ENCODE measurements at places on chromosomes 12 and 14.

DNA sequence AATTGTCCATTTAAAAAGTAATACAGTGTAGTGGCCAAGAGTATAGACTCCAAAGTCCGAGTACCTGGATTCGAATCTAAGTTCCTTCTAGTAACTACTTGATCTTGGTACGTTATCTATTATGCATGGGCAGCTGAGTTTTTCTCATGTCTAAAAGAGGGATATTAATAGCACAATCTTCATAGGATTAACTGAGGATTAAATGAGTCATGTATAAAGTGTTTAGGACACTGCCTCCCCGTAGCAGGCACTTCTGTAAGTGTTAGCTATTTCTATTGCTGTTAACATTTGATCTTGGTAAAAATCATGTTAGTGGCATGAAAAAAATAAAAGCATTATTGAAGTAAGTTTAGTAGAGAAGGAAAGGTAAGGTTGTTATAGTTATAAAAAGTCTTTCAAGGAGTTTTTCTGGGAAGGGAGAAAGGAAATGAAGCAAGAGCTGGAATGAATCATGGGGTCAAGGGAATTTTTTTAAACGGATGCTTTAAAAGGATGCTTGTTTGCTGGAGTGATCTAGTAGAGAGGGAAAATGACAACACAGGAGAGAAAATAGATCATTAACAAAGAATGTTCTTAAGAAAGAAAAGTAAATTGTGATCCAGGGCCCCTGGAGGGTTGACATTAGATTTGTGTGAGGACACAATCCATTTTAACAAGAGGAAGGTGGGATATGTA, 502.2 kb upstream of the USP15 start:
- DNase-seq: no peak

GRCh38 chr12:84912198-84913128, at the start of gene SLC6A15:
Gene SLC6A15 (minus strand): TSS chr12:84912799. CDS start chr12:84892120, 20,679 bp downstream.
- no peak for DNase-seq

DNA sequence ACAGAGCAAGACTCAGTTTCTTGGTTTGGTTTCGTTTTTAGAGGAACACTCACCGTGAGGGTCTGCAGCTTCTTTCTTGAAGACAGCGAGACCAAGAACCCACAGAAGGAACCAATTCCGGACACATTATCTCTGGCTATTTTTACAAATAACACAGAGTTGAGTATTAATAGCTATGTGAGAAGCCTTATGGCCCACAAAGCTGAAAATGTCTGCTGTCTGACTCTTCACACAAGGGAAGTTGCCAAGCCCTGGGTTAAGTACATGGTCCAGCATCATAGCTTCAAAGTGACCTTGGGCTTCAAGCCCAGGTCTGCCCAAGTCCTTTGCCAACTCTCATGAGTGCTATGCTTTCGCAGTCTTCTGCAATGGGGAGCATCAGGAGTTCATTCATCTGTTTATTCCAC, 2.6 kb upstream of the LGMN start:
- no peak for DNase-seq

GRCh38 chr12:82522762-82523161, 163.9 kb upstream of the TMTC2 start:
- no peak for DNase-seq

- DNase-seq: no peak
Measured at GRCh38 chr14:89813617-89814031, 140.9 kb downstream of the EFCAB11 start.

DNA sequence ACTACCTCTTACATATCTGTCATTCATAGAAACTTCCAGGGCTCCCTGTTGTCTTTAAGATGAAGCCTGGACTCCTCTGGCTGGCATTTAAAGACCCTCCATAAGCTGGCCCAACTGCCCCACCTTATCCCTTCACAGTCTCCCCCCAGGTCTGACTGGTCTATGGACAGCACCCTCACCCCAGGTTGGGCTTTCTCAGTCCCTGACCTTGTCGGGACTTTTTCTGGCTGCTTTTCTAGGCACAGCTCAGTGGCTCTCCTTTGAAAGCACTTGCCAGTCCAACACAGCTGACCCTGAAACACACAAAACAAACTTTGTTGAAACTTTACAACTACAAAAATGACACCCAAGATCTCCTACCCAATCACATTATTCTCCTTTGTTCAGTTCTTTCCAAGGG, 13.9 kb upstream of the MYH7 start:
- no peak for DNase-seq

DNA sequence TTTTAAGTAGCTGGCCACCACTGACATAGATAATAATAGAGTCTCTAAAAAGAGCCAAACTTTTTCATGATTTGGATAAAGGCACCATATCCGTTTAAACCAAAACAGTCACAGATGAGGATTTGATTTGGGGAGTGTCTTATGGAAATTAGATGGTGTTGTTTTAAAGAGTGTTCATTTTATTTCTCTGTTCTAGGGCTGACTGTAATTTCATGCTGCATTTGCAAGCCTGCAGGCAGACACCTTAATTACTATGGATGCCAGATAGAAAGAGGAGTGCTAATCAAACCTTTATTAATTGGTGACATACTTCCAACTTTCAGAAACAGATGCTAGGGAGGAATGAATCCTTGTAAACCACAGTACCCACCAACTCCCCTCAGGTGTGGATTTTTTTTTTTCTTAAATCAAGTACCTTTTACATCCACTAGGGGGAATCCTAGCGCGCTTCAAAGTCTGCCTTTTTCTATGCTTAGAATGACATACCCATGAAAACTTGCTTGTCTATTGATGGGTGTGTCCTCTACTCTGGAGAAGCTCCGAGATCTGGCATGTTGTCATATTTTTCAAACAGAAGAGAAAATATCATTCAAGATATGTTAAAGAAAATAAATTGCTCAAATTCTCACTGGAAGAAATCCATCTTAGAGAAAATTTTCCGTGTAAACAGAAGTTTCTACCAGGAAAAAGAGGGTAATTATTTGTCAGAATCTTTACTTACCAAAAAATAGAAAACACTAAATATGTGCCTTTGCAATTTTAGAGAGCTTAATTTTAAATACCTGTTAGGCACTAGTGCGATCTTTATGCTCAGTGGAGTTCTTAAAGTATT, 14.2 kb upstream of the PLXNC1 start:
- DNase-seq: no peak

GRCh38 chr12:58306266-58307000, 365.1 kb downstream of the ATP23 start:
- no peak for DNase-seq

GRCh38 chr12:6532051-6532926, 2.0 kb upstream of the GAPDH start:
- DNase-seq: peak; percentile 64

DNA sequence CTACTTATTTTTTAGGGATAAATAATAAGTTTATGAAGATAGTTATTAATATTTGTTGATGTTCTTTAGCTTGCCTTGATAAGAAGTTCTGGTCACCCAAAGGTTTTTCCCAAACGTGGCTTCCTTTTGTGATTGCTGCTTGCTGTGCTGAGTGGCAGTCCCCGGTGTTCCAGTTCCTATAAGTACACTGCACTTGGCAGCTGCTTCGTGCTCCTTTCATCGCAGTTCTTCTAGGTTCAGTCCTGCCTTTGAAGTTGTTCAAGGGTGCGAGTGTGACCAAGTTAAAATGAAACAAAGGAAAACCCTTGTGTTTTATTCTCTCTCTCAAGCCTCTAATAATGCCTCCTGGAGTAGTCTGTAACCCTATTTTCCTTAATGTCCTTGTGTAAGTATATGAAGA, 128.5 kb upstream of the ATF1 start:
- no peak for DNase-seq

DNA sequence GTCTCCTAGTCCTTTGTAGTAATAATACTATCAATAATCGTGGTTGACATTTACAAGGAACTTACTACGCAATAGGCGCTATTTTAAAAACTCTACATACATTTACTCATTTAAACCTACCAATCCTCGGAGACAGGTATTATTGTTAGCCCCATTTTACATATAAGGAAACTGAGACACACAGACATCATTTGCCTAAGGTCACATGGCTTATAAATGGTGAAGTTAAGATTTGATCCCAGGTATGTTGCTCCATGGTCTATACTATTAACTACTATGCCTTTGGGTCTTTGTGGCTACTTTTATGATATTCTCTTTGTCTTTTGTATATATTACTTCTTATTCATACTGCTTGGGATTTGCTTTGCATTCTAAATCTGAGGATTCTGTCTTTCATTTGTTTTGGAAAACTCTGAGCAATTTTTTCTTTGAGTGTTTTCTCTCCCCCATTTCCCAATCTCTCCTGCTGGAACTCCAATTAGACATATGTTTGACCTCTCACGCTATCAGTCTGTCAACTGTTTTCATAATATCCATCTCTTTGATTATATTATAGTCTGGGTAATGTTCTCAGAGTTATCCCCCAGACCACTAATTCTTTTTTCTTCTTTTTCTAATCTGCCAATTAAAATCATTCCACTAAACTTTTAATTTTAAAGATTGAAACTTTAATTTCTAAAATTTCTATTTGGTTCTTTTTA, 10.9 kb downstream of the NT5DC3 start:
- no peak for DNase-seq

- no peak for DNase-seq
Measured at GRCh38 chr14:91918186-91918883, 29.2 kb downstream of the FBLN5 start.

- DNase-seq: no peak
Measured at GRCh38 chr12:132608231-132609171, 1.9 kb downstream of the LRCOL1 start.

DNA sequence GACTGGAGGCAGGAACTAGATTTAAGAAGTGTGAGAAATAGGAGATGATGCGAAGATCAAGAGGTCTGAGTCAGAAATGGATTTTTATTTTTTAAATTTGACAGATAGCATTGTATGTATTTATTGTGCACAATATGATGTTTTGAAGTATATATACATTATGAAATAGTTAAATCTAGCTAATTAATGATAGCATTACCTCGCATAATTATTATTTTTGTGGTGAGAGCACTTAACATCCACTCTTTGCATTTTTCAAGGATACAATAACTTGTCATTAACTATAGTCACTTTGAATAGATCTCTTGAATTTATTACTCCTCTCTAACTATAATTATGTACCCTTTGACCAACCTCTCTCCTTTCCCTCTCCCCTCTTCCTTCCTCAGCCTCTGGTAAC, 3.7 kb downstream of the SMOC1 start:
- no peak for DNase-seq

DNA sequence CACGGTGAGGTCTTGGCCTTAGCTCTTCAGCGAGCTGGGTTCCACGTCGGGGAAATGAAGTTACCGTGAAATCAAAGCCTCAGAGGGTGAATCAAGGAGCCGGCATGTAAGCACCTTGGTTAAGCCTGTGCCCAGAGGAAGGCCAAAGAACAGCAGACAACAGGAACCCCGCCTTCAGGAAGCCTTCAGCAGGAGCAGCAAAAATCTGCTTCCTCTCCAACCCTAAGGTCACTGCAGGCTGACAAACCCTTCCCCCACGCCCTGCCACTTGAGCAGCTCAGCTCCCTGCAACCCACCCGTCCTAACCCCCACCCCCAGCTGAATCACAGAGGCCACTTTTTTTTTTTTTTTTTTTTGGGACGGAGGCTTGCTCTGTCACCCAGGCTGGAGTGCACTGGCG, 72.9 kb upstream of the LTA4H start:
- DNase-seq: no peak

- no peak for DNase-seq
Measured at GRCh38 chr14:77607741-77608302, 8.6 kb downstream of the SPTLC2 start.

DNA sequence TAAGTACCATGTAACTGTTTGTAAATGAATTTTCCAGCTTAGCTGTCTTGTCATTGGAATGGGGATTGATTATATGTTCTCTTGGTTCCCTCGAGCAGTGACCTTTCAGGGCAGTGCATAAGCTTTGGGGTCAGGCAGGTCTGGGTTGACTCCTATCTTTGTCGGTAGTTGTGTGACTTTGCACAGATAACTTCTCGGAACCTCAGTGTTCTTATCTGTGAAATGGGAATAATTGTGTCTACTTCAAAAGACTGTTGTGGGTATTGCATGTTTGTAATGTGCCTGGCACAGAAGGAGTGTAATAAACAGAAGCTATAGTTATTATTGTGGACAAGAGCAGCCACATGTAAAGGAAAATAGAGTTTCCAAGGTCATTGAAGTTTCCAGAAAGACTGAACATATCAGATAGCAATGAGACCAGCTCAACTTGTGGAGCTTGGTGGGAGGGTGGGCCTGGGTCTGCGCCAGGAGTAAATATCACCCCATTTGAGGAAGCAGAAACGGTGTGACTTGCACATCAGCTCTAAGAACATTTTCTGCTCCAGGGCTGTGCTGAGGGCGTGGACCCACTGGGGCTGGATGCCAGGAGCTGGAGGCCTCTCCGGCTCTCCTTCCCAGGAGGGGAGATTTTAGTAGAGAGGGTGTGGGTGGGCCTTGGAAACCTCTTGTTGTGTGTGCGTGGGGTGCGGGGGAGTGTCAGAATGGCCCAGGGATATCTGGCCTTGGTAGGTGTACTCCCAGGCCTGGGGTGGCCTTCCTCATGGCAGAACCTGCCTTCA, 19.7 kb downstream of the FOS start:
- no peak for DNase-seq

- no peak for DNase-seq
Measured at GRCh38 chr12:4958697-4959375, 49.1 kb downstream of the KCNA1 start.

DNA sequence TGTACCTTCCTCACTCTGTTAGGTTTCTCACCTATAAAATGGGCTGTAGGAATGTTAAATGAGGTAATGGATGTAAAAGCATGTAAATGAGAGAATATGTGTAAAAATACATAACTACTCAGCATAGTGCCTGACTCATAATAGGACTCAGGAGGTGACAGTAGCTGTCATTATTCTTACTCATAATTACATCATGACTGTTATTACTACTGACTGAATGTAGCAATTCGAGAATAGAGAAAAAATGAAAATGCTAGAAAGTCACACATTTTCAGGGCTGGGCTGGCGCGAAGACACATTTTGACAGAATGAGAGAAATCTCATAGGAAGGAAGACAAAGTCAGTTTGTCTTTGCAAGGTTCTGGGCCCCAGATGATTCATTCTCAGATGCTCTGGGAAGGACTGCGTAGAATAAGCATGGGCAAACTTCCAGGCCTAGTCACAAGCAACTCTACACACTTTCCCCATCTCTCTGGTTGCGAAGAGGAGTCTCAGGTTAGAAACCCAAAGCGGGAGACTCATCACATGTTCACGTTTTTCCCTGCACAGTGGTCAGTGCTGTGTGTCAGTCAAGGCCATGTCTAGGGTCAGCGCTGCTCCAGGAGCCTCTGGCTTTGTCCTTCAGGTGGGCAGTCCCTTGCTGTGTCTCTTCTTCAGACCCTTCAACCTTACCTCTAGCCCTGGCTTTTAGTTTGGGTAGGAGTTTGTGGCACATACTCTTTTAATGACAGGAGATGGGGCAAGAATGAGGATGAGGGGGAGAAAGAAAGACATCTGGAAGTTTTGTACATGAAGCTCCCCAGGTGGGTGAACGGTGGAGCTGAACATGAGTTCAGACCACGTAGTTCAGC, 8.4 kb downstream of the GPRC5A start:
- peak; percentile 20 for DNase-seq

DNA sequence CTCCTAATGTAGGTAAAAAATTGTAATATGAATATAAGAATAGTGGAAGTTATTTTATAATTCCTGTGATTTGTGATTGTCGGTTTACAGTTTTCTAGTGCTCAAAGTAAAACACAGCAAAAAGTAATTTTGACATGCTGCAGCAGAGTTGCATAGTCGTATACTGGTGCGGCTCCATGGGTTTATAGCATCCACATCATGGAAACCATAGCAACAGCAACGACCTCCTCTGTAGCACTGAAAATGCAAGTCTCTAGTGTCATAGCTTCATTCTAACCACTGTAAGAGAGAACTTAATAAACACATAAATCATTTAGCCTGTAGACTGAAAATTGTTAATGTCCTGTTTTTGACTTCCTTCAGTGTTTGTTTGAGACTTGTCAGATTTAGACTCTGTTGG, 574.3 kb downstream of the KCNH5 start:
- no peak for DNase-seq

GRCh38 chr14:54794796-54795195, 107.8 kb downstream of the GCH1 start:
- DNase-seq: no peak

Data from stimulated activated CD4-positive, alpha-beta T cell treated with anti-CD3 and anti-CD28 coated beads, Interleukin-15, amount 100 ng/mL, for 1 hour (primary cell).